ENCODE measurements at places on chromosomes 6 and 20.

GRCh38 chr6:26183581-26184366 is 96.5 kb downstream of the HFE start:
- peak; percentile 93 for DNase-seq

GRCh38 chr20:2179233-2179580 is 77.6 kb downstream of the STK35 start:
- no peak for DNase-seq

DNA sequence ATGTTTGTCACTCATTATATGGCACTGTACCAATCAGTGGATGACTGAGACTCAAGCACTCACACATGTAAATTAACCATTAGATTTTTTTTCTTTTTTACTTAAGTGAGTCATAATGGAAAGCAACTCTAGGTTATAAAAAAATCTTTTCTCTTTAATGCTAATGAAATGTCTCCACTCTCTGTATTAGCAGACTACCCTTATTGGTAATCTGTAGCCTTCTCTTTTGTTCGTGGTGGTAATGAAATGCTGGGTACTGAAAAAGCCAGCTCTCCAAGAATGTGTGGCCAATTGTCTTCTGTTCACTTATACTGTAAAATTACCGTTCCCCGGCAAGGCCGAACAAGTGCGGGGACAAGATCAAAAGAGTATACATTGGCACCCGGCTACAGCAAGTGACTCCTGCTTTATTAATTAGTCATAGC is 69.0 kb downstream of the AFG1L start:
- DNase-seq: no peak

DNA sequence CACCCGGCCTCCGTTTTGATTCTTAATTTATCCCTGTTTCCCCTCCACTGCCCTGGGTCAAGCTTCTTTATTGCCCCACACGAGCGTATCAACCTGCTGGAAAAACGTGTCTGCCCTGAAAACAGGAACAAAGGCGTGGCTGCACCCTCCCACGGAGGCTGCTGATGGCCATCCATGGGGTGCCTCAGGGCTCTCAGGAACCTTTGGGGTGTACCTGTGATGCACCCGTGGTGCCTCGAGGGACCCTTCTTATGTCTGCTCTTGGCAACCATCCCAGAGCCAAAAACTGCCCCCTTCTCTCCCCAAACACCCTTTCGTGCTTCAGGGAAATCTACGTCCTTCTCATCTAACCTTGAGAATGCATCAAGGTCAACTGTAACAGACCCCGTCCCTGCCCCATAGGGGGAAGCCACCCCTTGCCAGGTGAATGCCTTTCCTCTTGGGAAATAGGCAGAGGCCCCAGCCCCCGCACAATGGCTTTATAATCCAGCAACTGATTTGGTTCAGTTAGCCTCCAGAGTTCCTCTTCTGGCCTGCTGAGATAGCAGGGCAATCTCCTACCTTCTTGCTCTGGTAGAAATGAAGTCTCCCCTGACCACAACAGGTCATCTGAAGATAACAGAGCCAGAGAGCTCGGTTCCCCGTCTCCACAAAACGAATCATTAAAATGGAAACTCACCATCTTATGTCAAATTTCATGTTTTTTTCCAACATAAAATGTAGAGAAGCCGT is 29.4 kb downstream of the PSMG4 start:
- DNase-seq: no peak

DNA sequence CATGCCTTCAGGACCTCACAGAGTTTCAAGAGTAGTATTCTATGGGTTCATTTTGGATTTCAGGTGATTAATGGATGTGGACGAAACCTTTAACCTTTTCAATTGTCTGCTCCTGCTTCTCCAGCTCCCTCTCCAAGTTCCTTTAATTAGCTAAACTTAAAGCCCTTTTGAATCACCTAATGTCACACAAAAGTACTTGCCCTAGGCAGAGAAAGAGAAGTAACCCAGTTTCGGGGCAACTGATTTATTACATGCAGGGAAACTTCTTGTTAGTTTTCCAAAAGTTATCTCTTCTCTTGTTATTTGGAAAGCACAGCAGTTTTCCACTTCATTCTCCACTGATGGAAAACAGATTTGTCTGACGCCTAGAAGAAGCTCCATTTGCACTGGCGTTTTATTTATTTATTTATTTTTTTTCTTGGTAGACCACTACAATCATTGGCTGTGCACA is 407.7 kb upstream of the JARID2 start:
- no peak for DNase-seq

DNA sequence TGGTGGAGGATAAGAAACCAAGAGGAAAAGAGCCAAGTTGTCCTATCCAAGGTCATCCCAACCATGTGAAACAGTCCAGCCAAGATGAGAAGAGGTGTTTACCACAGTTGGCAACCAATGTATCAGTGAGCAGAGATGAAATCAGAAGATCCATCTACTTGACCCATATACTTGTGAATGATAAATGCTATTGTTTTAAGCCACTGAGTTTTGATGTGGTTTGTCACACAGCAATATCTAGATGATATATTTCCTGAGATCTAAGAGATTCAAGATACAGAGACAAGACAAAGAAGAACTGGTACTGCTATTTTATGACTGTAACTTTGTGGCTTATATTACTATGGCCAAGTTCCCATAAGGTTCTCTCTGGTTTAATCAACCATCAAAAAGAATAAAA is 721.2 kb downstream of the MAFB start:
- no peak for DNase-seq
